Kidney (tissue), 22 donors: ENCODE measurements at places on chromosomes 4 and X.

DNA sequence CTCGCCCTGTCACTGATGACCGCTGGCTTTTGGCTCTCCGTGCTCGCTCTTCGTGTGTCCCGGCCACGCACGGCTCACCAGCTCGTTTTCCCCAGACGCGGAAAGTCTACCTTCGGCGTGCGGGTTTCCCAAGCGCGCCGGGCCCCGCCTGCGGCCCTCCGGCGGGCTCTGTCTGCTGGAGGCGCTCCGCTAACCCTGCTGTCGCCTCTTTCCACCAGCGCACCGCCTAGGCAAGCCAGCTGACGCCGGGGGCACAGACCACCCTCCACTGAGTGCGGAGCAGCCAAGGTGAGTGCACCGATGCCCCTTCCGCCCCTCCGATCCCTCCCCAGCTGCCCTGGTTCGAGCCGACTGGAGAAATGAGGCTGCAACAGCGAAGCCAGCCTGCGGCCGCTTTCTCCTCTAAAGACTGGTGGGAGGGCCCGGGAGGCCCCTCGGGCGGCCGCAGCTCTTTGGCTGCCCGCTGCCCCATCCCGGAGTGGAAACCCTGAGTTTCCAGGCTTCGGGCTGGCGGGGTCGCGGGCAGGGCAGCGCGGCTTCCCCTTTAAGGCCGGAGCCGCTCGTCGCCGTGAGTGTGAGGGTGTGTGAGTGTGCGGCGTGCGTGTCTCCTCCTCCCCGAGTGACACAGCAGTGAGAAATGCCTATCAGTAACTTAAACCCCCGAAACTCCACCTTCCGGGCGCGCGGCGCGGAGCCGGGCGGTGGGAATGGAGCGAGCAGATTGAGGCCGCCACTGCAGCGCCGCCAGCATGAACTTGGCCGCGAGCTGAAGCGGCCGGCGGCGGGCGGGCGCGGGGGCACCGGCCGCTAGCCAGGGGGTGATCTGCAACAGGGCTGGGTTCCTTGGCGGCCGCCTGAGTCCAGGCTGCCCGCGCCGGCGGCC lies at the start of gene MAMLD1:
Gene MAMLD1, plus strand, starts transcription at position 719 of the 883 bp plus-strand sequence. CDS start 82,200 bp downstream, outside the sequence.
- peak; percentile 91 for DNase-seq

- DNase-seq: no peak
Observed at GRCh38 chrX:11944501-11944900, 186.5 kb downstream of the MSL3 start.

- DNase-seq: peak; percentile 76
Observed at GRCh38 chrX:75155827-75156525, at the start of gene ABCB7. TSS of gene ABCB7 (minus strand) at chrX:75156283. CDS start at chrX:75156272, 11 bp downstream.

GRCh38 chr4:72325215-72325614 lies 243.8 kb downstream of the ADAMTS3 start:
- no peak for DNase-seq

DNA sequence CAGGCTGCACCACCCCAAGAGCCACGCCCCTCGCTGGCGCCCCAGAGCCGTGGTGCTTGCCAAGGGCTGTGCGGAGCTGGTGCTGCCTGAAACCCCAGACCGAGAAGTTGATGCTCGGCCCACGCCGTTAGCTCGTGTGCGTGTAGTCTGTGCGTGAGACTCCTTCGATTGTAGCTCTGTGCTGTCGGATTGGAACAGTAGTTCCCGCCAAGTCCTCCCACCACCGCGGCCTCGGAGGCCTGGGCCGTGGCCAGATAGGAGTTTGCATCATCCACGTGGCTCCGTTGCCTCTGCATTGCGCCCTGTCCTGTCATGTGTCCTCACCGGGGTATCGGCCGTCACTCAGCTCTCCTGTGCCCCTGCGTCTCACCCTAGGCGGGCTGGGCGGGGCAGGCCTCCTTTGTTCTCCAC lies 24.2 kb downstream of the TNIP2 start:
- no peak for DNase-seq

- DNase-seq: no peak
Observed at GRCh38 chr4:173214661-173215060, 46.0 kb downstream of the GALNT7 start.
